A549 (cell line): ENCODE measurements at places on chromosomes 4 and X. TPM values are rescaled to one million over a fixed set of nuclear protein-coding genes. Genes with fewer than 3 reads are reported as not detected.

DNA sequence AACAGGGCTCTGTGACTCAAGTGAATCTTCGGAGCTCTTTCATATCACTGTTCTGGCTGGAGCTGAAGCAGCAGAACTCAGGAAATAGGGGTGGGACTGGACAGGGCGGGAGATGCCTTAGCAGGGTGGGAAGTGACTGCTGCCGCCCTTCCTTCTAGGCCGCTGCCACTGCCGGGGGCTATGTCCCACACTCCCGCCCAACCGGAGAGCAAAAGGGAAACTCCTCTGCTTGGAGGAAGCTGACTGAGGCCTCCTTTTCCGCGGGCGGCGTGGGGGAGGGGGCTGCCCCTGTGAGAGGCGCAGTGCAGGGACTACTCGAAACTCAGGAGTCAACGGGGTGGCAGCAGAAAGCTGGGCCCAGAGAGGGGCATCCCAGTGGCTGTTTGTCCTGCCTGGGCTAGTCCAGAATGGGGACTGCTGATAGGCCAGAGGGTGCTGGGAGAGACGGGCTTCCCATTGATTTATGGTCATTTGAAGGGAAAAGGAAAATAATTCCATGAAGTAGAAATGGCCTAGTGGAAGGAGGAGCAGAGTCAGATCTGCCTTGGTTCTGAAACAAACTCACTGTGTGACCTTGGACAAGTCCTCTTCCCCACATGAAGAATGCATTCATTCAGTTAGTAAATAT lies 36.9 kb downstream of the STARD8 start:
- DNase-seq, result no peak

GRCh38 chr4:24917076-24917856 lies 4.4 kb upstream of the CCDC149 start:
- DNase-seq, result no peak

FREM3 gene
- polyA plus RNA-seq, result not detected in 3 replicates

DNA sequence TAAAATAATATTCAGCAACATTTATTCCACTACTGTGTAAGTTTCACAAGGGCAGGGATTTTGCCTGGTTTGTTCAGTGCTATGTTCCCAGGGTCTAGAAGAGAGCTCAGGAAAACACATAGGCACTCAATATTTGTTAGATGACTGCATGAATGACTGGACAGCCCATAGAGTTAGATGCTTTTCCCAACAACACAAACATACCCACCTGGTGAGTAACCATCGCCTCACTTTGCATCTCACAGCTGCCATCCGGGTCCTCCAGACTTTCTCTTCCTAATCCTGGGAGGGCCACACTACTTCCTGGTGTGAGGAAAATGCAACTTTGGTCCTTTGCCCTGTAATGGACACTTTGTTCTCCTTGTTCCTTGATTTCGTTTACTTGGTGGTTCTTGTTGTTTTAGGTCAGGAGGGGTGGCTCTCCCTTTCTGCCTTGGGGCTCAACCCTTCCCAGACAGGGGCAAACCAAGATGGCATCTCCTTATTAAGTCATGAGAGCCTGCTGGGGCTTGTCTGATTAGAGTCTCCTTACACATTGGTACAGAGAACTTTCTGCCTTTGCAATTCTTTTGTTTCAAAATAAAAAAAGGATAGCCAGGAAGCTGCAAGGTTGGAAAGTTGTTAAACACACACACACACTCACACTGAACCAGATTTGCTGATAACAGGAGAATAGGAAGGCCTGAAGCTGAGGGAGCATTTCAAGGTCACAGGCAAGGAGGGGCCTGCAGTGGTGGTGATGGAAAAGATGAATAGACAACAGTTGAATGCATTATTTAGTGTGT lies 190.6 kb downstream of the MID1IP1 start:
- no peak for DNase-seq

REELD1 gene
- polyA plus RNA-seq, result not detected in 3 replicates

DNA sequence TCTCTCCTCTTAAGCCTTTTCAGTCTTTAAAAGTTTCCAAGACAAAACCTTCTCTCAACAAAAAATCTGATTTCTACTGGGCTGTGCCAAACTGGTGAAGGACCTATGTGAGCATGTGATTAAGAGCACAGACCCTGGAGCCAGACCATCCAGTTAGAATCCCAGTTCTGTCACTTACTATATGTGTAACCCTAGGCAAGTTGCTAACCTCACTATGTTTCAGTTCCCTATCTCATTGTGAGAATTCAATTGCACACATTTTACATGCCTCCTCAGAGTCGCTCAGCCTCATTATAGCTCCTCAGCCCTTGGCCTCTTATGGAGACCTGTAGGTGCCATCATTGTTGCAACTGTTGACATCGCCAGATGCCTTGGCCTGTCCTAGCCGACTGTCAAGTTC lies 54.1 kb upstream of the VEGFD start:
- DNase-seq, result no peak

- no peak for DNase-seq
Observed at GRCh38 chr4:43754566-43754965, 694.0 kb downstream of the KCTD8 start.

DNA sequence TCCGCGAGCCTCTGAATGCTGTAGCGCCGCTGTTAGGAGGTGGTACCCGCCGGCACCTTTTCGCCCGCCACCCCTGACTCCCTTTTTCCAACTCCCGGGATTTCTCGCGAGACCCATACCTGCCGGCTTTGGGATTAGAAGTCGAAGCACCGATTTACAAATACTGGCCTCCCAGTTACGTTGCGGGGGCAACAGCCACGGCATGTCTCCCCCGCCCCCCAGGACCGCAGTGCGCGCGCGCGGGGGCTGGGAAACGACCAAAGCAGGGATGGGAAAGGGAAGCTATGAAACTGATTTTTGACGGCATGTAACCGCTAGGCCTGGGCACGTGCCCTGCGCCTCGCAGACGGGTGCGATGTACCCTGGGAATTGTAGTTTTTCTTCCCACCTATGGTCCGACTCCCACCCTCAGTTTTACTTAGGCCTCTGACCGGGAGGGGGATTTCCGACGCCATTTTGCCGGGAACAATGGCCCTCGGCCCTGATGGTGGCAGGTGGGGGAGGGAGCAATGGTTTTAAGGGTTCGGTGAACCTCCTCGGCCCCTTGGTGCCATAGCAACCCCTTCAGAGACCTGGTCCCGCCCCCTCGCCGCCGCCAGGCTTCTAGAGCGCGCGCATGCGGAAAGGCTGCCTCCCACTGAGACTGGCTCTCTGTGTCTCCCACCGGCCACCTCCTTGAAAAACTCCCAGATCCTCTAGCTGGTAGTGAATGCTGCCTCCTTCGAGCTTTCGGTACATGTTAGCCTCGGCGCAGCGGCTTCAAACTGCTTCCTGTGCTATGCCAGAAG lies 772 bp upstream of the WNK3 start:
- DNase-seq, result no peak

DNA sequence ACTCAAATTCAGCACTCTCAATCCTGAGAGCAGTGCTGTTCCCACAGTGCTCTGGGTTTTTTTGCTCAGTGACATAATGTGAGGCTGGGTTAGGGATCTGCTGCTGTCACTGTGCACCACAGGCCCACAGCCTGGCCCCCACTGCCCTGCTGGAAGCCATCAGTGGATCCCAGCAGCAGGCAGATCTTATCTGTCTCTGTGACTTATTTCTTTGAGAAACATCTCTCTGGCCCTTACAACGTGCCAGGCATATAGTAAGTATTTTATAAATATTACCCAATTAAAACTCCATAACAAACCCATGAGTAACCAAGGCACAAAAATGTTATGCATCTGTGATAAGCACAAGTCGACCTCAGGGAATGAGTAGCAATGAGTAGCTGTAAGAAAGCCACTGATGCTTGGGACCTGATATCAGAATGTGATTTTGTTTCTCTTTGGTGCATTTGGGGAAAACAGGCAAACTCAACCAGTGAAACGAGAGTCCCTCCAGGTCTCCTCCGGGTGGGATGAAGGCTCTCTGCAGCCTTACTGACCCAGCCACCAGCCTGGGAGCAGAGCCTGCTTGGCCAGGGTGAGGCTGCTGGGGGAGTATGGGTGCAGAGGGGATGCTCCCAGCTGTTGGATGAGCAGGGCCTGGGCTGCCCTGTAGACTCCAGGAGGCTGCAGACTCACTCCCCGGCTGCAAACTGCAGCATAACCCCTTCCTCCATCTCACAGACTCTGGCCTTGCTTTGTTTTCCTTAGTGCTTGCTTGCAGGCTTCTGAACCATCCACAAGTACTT lies 172.7 kb upstream of the LNX1 start:
- no peak for DNase-seq

BANK1 gene
- polyA plus RNA-seq, result 2.2 to 2.8 TPM (median 2.5 TPM) in 3 replicates

PSAPL1 gene
- polyA plus RNA-seq, result 0.04 to 0.08 TPM (median 0.05 TPM) in 3 replicates

DNA sequence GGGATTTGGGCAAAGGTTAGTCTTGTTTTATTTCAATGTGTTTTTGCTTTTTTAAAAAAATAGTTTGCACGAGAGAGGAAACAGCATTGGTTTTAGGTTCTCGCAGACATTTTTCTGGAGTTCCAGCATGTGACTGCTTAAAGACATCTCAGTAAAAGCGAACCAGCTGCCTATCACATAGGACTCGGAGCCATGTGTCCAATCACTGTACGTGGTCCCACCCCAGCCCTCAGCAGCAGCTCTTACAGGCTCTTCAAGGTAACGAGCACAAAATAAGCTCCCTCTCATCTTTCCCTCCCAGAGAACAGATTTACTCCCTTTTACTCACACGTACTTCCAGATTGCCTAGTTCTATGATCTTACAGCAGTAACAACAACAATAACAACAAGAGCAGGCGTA lies 68.7 kb downstream of the MCF2 start:
- DNase-seq, result no peak

CABS1 gene
- polyA plus RNA-seq, result not detected in 3 replicates

JAKMIP1 gene
- polyA plus RNA-seq, result not detected in 3 replicates

PDCL2 gene
- not detected in 3 replicates for polyA plus RNA-seq

DNA sequence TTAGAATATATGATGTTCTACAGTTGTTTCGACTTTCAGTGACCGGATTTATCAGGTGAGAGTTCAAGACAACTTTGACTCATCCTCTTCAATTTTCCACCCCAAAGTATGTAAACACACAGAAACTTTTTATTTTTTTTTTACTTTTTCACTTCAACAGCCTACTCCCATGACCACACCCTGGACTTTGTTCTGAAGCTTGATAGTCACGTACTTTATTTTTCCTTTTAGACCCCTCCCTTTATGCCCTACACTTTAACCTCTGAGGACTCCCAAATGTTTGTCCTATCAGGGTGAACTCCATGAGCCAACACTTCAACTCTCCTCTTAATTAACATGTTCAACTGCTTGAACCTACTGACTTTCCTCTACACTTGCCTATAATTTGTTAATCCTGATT lies 2.5 kb upstream of the DDX60 start:
- peak; percentile 5 for DNase-seq

IQCM gene
- not detected in 3 replicates for polyA plus RNA-seq

KLHL5 gene
- 51.9 to 63.2 TPM (median 62.4 TPM) in 3 replicates for polyA plus RNA-seq

UGT2B11 gene
- 0.09 to 0.16 TPM (median 0.14 TPM) in 3 replicates for polyA plus RNA-seq

COL4A6 gene
- 12.5 to 14.2 TPM (median 13.0 TPM) in 3 replicates for polyA plus RNA-seq

DNA sequence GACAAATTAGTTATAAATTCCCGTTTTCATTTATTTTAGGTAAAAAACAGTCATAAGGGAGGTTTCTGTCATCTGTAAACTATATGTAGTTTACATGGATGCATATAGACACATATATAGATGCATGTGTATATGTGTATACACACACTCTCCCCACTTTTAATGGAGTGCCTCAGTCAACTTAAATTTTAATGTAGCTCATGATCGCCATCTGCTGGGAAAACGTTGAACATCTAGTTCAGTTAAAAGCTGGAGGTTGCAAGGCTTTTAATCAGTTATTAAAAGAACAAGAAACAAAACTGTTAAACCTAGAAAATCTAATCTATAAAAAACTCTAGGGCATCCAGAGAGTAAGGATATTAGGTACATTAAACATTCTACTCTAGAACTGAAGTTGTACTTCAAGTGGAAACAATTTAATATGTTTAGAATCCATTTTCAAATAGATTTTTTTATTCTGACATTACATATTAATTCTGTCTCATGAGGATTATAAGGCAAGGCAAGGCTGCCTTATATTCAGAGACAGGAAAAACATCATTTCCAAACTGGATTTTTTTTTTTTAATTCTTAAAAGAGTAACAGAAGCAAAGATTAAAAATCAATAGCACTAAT lies 122.6 kb downstream of the SHISA3 start:
- peak; percentile 4 for DNase-seq

DNA sequence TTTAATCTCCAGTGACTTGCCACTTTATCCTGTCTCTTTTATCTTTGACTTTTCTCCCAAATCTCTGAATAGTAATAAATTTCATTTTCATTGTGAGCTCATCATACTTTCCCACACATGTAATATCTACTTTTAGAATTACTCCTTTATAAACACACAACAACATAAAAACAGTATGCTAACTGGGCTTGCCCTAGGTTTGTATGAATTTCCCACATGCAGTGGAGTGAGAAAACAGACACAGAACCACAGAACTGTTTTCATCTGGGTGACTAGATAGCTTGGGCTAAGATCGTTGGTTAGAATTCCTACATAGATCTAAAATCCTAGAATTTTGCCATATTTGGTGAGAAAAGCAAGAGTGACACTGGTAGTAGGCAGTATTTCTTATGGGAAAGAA lies 409.5 kb downstream of the SPRY1 start:
- DNase-seq, result no peak

DNA sequence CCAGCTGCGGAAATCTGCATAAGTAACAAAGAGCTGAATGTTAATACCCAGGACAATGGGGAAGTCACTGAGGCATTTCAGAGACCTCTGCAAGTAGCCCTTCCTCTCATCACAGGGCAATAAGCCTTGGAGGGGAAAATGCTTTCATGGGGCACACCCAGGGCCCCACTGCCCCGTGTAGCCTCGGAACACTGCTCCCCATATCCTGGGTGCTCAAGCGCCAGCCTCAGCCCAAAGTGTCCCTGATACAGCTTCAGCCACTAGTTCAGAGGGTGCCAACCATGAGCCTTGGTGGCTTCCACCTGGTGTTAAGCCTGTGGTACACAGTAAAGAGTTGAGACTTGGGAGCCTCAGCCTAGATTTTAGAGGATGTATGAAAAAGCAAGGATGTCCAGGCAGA lies 402.8 kb upstream of the CXorf51A start:
- no peak for DNase-seq

CDK16 gene
- 101 to 115 TPM (median 105 TPM) in 3 replicates for polyA plus RNA-seq

MAML3 gene
- polyA plus RNA-seq, result 7.3 to 9.1 TPM (median 9.0 TPM) in 3 replicates

DNA sequence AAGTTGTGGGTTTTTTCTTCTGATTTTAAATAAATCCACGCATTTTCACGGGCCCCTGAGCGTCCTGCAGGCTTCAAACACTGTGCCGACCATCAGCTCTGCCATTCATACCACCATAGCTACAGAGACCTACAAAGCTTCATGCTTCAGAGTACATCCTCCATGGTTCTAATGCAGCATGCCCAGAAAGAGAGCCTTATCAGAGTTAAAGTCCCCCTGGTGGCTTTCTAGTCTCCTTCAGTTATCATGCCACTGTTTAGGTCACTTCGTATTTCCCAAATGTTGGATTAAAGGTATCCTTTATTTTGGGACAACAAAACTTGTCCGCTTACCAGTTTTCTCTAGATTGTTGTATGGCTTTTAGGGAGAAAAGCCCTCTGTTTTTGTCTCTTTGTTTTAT lies 66.7 kb upstream of the VCX2 start:
- DNase-seq, result no peak

PRR27 gene
- not detected in 3 replicates for polyA plus RNA-seq

- no peak for DNase-seq
Observed at GRCh38 chr4:153531000-153531358, 64.8 kb downstream of the TMEM131L start.

GPR50 gene
- not detected in 3 replicates for polyA plus RNA-seq
